ENCODE measurements at places on chromosomes 1 and 21. TPM values are rescaled to one million over a fixed set of nuclear protein-coding genes. Genes with fewer than 3 reads are reported as not detected.

DNA sequence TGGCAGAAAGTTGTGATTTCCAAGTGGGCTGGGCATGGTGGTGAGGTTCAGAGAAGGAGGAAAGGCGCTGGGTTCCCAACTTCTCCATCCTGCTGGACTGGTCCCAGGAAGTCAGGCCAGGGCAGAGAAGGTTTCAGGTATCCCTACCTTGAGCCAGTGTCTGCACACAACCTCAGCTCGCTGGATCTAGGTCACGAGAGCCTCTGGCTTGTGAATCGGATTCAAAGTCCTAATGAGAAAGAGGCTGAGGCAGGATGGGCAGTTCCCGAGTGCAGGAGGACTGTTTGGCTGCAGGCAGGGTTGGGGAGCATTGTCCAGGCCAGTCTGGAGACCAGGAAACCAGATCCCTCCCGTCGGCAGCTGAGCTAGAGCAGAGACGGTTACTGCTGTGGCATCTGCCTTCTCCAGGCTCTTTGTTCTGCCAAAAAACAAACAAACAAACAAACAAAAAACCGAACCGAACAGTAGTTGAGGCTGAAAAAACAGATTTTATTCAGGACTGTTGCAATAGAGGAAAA is 19.5 kb upstream of the IGSF21 start:
- no peak for DNase-seq

DNA sequence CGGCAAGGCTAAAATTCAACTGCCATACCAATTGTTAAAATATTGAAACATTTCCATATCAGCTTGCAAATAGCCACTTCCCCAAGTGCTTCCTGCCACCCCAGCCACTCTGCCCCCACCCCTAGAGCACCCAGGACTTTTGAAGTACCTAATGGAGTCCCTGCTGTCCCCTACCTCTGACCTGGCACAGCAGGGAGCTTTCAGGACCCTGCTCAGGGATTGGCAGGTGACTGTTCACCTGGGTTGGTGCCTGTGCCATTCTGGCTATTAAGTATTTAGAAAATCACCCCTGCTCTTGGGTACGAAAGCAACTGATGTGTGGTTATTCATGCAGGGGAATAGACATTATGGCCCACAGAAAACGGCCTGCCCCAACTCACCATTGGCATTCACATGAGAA is 9.1 kb upstream of the HPCAL4 start:
- no peak for DNase-seq

- DNase-seq = no peak
Measured at GRCh38 chr1:215344539-215344938, 222.6 kb upstream of the KCTD3 start.

- no peak for DNase-seq
Measured at GRCh38 chr1:100530880-100531487, 7.0 kb upstream of the GPR88 start.

DNA sequence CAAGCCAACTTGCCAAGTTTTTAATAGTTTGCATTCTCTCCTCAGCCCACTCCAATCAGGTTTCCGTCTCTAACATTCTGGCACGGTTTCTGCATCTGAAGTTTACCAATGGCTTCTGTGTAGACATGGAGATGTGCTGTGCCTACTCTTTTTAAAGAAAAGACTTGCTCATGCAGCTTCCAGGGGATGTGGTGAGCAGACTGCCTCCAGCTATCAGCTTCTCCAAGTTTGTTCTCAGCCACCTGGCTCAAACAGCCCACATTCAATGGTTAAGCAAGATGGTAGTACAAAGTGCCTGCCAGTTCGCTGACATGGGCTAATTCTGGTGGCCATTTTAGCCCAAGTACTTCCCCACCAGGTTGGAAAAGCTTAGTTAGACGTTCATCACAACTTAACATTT is 465.3 kb downstream of the NEGR1 start:
- DNase-seq = no peak

DNA sequence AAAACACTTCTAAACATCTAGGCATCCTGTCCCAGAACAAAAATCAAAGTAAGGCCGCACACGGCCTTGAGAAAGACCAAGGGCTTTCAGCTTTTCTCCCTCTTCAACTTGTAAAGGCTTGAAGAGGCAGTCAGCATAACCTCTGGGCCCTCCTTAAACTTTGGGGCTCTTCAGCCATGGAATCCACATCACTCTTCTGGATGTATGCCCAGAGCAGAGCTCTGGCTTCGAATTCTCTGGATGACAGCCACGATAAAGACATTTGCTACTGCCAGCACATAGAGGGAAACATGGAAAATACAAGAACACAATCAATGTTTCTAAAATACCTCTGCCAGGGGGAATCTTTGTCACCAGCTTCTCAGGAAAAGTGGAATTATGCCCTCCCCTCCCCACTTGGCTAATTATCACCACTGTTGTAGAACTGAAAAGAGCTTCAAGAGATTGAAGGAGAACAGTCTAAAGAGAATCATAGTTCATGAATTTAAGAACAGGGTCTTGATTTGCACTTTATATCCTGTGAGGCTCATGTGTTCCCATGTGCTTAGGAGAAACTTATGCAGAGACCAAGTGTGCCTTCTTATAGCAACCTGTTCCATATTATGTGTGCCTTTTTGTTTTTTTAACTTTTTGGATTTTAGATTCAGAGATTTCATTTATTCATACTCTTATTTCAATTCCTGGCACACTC is 39.0 kb upstream of the DPT start:
- DNase-seq = no peak

- DNase-seq = no peak
Measured at GRCh38 chr1:36123356-36123755, 1.7 kb downstream of the COL8A2 start.

GRCh38 chr1:243488459-243489157 is 232.8 kb downstream of the SDCCAG8 start:
- DNase-seq = no peak

- no peak for DNase-seq
Measured at GRCh38 chr1:235022981-235023710, 105.5 kb downstream of the TOMM20 start.

- no peak for DNase-seq
Measured at GRCh38 chr1:83790446-83790845, 208.5 kb downstream of the TTLL7 start.

DNA sequence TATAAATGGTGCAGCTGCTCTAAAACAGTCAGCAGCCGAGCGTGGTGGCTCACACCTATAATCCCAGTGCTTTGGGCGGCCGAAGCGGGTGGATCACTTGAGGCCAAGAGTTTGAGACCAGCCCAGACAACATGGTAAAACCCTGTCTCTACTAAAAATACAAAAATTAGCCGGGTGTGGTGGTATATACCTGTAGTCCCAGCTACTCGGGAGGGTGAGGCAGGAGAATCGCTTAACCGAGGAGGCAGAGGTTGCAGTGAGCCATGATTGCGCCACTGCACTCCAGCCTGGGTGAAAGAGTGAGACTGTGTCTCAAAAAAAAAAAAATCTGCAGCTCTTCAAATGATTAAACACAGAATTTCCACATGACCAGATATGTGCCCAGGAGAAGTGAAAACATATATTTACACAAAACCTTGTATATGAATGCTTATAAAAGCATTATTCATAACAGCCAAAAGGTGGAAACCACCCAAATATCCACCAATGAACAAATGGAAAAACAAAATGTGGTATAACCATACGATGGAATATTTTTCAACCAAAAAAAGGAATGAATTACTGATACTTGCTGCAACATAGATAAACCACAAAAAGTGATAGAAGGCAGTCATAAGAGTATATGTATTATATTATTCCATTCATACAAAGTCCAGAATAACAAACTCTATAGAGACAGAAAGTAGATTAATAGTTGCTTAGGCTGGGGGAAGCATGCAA is 14.1 kb downstream of the EPS15 start:
- no peak for DNase-seq

GRCh38 chr1:236395947-236396664 is 2.0 kb downstream of the EDARADD start:
- DNase-seq = no peak

DNA sequence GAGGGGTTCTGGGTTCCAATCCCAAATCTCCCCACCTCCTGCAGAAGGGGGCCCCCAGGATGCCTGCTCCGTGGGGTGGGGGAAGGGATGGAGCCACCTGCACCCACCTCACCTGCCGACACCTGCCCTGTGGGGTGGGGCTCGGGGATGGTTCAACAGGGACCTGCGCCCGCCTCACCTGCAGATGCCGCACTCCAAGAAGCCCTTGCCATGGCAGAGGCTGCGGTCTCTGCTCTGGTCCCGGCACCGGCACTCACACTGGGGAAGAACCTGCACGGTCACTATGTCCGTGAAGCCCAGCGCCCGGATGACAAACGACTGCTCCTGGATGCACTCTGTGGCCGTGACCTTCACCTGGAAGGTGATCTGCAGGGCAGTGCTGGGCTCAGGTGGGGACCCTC is 18.1 kb upstream of the PTTG1IP start:
- no peak for DNase-seq

DNA sequence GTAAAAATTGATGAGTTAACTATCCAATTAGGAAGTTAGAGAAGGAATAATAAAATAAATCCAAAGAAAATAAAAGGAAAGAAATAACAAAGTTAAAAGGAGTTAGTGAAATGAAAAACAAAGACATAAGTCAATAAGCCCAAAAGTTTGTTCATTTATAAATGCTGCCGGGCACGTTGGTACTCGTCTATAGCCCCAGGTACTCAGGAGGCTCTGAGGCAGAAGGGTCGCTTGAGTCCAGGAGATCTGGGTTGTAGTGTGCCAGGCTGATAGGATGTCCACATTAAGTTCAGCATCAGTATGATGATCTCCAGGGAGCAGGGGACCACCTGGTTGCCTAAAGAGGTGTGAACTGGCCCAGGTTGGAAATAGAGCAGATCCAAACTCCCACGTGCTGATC is 35.5 kb upstream of the VANGL1 start:
- DNase-seq = no peak

GRCh38 chr1:5388622-5389021 is 603.6 kb downstream of the NPHP4 start:
- DNase-seq = no peak

DNA sequence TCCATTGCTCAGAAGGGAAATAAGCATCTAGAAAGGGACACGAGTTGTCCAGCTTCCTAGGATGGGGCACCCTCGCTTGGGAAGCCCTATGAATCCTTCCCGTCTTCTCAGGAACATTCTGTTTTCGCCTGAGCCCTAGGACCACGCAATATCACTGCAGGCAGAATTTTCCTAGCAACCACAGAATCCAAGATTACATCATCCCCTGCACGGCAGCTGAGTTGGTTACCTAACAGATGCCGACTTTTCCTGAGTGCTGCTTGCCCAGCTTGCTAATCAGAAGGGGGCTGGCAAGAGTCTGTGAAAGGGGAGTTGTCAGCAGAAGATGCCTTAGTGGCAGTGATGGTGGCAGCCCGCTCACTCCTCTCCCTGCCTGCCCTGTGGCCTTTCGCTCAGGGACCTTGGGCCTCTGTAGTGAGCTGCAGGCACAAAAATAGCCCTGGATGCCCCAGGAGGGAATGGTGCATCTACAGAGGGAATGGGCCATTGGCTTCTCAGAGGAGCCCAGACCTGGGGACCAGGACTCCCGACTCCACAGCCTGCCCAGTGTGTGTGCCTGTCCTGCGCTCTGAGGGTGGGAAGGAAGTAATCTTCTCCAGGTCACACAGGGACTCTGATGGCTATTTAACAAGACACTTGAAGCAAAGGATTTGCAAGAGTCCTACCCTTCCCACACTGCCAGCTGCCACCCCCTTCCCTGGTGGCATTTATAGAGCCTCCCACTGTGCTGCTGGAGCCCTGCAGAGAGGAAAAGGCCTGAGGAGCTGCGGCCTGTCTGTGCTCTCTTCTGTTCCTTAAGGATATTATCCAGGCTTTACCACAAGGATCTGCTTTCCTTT is 28.9 kb upstream of the CLSTN1 start:
- no peak for DNase-seq

- no peak for DNase-seq
Measured at GRCh38 chr1:160427625-160428024, 27.3 kb downstream of the VANGL2 start.

- DNase-seq = no peak
Measured at GRCh38 chr1:163535807-163536206, 214.1 kb downstream of the NUF2 start.

DNA sequence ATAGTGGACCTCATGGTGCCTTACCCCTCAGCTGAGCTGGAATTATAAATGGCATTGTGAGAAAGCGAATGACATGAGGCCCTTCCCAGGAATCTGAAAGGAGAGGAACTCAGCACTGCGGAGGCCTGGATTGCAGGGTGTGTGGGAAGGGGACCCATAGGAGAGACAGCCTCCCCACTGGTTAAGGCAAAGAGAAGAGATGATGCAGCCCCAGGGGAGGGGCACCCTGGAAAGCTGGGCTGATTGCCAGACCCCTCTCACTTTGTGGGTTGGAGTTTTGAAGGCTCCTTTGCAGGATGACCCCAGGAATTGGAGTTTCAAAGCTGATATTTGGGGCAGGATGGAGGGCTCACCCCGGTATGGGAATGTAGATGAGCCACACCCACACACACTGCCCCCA is 2.0 kb downstream of the NPPB start:
- DNase-seq = no peak

Gene WNT3A
- total RNA-seq = not detected

Gene SPRR3
- total RNA-seq = not detected

Gene KLHDC8A
- total RNA-seq = not detected

Gene NHLH1
- total RNA-seq = 0.45 TPM

Gene LAMTOR5
- 170 TPM for total RNA-seq

Gene DFFA
- total RNA-seq = 81.5 TPM

Gene PRDX1
- total RNA-seq = 820 TPM

Gene SFN
- total RNA-seq = 0.61 TPM

Gene TARBP1
- 33.5 TPM for total RNA-seq
